Spinal cord (tissue), 10 donors: ENCODE measurements at places on chromosomes 3 and 15. TPM values are rescaled to one million over a fixed set of nuclear protein-coding genes. Genes with fewer than 3 reads are reported as not detected.
A peak's percentile ranks its signal among the peaks of the same experiment; 100 is the strongest.

DNA sequence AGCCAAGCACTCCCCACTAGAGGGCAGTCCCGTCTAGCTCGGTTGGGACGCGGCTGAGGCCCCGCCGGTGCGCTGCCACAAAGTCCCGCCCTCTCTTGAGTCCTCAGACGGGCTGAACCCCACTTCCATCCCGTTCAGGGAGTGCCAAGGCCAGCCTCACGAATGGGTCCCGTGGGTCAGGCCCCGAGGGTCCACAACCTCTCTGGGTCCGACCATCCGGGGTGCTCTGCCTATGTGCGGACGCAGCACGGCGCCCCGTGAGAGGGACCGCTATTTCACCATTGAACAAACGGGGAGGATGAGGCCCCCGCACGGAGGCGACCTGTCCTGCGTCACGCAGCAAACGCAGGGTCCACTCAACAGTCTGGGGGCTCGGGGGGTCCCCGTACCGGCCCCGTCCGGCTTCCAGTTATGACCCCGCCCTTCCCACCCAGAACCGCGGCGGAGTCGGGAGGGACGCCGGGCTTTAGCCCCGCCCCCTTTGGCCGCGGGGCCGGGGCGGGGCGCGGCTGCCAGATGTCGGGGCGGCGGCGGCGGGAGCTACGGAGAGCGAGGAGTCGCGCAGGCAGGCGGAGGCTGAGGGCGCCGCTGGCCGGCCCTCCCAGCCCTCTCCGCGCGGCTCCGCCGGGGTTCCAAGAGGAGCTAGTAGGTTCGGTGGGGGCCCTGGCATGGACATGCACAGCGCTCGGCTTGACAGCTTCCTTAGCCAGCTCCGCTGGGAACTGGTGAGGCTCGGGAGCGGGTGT is at the start of gene INKA1:
Gene INKA1 (plus strand): TSS at position 543 of the 746 bp plus-strand sequence. CDS start 132 bp downstream, at position 675.
- H3K4me1 ChIP-seq: peaks cover 53% of the 10 kb centered on the region
- peak within 1 kb of the TSS; percentile 86 for H3K4me3 ChIP-seq

DNA sequence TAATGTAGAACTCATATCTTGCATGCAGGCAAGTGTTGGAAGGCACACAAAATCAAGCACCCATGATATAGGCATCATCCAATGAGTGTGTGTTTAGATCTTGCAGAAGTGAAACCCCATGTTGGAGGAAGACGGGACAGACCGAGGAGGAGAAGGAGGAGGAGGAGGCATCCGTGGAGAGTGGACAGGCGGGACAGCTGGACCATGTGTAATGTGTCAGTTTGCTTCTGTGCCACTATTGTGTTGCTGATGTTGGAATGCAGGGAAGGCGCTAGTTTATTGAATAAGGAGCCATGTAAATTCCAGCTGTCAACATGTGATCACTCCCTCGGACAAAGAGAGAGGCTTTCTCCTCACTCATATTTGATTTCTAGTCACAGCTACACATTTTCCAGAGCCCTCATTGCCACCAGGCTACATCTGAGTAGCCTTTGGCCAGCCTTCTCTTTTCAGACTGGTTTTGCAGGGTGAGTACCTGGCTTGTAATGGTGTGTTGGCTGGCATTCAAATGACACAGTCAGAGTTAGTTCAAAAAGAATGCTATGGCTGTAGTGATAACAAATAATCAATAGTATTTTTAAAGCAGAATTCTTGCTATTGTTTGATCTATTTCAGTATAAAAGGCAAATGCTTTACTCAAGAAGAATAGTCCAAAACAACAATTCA is 1037.6 kb upstream of the NR2F2 start:
- peak overlapping the region; percentile 74 for H3K27ac ChIP-seq
- peak overlapping the region; percentile 12 for H3K4me3 ChIP-seq
- DNase-seq: no peak
- H3K27me3 ChIP-seq: peaks cover 6% of the 10 kb centered on the region
- no peaks in the 10 kb centered on the region for H3K36me3 ChIP-seq

DNA sequence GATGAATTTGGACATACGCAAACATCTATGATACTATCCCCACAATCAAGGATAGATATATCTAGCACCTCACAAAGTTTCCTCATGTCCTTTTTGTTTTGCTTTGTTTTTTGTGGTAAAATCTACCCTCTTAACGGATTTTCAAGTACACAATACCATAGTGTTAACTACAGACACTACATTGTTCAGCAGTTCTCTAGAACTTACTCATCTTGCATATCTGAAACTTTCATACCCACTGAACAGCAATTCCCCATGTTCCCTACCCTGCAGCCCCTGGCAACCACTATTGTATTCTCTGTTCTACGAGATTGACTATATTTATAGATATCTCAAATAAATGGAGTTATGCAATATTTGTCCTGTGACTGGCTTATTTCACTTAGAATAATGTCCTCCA is 58.1 kb upstream of the TJP1 start:
- H3K27me3 ChIP-seq: no peaks in the 10 kb centered on the region
- H3K4me1 ChIP-seq: peaks cover 10% of the 10 kb centered on the region
- no peaks in the 10 kb centered on the region for H3K36me3 ChIP-seq

GRCh38 chr15:91549581-91549980 is 303.9 kb upstream of the SLCO3A1 start:
- H3K4me1 ChIP-seq: peaks cover 7% of the 10 kb centered on the region
- no peak overlapping the region for H3K27ac ChIP-seq
- H3K27me3 ChIP-seq: no peaks in the 10 kb centered on the region
- no peak for DNase-seq

The SLC15A2 gene
- total RNA-seq: 24.2 TPM

The GHSR gene
- total RNA-seq: 0.40 TPM

The NEK10 gene
- 33.1 TPM for total RNA-seq

The FOXB1 gene
- total RNA-seq: 2.0 TPM
